ENCODE measurements at places on chromosomes 16 and 17.
A peak's percentile ranks its signal among the peaks of the same experiment; 100 is the strongest.

GRCh38 chr17:79866791-79867518 is 27.7 kb upstream of the CBX4 start:
- DNase-seq = peak; percentile 30

- no peak for DNase-seq
Measured at GRCh38 chr16:86112178-86112577, 213.2 kb downstream of the IRF8 start.

DNA sequence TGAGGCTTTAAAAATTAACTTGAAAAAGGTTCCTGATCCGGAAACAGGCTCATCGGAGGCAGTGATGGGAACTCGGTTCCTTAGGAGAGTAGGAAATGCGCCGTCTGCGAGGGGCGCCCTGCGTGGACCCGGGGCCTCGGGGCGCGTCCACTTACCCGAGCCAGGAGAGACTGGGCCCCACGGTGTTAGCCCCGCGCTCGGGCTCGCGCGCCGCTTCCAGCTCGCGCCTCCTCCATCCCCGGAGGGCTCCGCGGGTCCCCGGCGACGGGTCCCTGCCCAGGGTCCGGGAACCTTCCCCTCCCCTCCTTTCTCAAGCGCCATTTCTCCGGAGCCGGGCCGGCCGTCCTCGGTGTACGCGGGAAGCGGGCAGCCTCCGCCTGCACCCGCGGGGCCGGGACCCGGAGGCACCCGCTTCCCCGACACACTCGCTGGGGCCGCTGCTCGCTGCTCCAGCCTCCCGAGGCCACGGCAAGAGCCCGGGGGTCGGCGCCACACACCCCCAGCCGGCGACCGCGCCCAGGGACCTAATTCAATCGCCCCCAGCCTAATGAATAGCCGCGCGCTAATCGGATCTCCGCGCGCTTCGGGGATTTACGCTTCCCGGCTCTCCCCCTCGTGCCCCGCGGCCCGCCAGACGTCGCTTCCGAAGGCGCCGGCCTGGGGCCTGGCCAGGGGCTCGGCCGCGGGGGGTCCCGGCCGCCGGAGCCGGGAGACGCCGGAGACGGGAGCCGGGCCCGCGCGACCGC is 2.2 kb upstream of the BAHCC1 start:
- no peak for DNase-seq

DNA sequence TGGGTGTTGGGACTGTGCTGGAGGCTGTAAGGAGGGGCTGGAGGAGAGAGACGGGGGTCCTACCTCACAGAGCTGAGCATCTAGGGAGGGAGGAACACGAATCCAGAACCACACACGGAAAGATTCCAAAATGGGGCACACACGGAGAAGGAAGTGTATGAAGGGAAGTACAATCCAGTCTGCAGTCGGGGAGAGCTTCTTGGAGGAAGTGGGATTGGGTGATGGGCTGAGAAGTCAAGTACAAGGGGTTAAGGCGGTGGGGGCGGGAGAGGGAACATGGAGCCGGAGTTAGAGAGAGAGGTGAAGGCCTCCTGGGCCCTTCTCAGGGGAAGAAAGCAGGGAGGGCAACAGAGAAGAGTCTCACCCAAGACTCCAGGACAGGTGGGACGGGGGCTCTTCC is 107.5 kb upstream of the CREBBP start:
- DNase-seq = no peak

DNA sequence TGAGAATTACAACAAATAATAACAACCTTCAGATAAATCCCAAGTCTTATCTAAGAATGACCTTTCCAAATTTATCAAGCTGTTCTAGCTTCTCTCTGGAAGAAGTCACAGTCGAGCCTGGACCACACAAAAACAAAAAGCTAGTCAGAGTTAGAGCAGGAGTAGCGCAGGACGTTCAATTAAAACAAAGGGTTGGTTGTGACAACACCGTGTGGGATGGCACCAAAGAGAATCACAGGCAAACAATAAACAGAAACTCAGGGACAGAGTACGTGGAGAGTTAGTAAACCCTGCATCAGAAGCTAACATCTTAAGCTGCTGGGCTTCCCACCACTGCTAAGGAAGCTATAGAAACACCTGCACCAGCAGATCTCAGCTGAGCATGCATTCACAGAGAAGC is 23.8 kb downstream of the ARHGAP17 start:
- no peak for DNase-seq

DNA sequence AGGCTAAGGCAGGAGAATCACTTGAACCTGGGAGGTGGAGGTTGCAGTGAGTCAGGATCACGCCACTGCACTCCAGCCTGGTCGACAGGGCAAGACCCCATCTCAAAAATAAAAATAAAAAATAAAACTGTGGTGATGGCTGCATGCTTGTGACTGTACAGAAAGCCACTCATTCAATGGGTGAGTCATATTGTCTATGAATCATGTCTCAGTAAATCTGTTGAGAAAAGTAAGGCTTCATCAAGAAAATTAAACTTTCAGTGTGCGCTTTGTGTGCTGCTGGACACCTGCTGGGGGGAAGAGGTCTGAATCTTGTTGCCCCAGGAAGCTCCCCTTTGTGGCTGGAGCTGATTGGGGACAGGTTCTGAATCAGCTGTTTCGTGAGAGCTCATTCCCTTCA is 11.3 kb downstream of the NUBP1 start:
- no peak for DNase-seq

DNA sequence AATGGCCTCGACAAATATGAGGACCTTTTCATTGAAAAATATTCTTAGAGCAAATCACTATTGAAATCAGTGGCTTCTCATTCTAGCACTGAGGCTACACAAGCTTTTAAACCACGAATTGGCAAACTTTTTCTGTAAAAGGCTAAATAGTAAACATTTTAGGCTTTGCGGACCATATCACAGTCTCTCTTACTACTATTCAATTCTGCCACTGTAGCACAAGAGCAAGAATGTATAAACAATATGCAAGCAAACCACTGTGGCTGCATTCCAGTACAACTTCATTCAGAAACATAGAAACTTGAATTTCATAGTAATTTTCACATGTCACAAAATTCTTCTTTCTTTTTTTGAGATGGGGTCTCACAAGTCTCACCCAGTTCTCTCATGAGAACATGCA is 49.1 kb downstream of the PHLPP2 start:
- no peak for DNase-seq

DNA sequence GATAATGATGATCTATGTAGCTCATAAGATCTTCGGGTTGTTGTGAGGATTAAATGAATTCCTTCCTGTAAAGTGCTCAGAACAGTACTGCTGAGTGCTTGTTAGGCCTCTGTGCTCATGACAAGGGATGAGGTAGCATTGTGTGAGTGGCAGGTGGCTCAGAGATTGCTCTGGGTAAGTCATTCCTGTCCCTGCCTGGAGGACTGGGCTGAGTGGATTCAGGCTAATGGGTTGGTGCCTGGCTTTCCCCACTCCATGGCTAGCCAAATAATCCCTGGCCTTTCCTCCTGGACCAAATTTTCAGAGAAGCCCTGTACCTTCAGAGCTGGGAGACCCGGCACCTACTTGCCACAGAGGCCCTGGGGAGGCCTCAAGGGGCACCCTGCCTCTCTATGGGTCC is 1.3 kb upstream of the CCDC92B start:
- DNase-seq = no peak

DNA sequence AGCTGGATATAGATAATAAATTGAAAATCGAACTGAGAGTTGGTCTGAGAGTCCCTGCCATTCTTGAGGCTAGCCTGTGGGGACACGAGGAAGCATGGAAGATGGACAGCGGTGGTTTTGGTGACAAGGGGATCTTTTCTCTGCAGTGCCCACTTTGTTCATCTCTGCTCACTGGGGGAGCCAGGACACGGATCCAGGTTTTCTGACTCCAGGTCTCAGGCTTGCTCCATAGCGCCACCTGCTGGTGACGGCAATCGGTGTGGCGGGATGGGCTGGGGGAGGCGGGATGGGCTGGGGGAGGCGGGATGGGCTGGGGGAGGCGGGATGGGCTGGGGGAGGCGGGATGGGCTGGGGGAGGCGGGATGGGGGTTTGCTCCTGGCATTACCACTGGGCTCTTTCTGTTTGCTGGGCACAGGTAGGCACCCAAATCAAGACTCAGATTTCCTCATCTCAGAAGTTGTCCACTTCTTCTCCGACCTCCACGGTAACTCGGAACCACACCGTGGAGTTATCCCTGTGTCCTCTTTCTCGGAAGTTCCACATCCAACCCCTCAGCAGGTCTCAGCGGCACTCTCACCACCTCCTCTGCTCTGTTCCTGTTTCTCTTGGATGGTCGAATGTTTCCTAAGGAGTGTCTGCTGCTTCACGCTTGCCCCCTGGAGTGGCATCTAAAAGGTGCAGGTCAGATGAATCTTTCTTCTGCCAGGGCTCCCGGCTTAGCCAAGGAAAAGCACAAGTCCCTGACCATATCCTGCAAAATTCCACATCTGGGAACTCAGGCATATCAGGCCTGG is 142.4 kb downstream of the CYLD start:
- DNase-seq = peak; percentile 26

- no peak for DNase-seq
Measured at GRCh38 chr16:29837841-29838240, 17.6 kb downstream of the MVP start.

DNA sequence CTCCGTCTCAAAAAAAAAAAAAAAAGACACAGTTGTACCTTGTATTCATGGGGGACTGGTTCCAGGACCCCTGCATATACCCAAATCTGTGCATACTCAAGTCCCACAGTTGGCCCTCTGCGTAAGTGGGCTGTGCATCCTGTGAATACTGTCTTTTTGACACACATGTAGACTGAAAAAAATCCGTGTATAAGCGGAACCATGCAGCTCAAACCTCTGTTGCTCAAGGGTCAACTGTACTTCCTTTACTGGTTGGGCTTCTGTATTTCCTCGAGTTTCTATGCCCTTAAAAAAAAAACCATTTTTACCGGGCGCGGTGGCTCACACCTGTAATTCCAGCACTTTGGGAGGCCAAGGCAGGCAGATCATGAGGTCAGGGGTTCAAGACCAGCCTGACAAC is 52.3 kb downstream of the GRB2 start:
- no peak for DNase-seq

DNA sequence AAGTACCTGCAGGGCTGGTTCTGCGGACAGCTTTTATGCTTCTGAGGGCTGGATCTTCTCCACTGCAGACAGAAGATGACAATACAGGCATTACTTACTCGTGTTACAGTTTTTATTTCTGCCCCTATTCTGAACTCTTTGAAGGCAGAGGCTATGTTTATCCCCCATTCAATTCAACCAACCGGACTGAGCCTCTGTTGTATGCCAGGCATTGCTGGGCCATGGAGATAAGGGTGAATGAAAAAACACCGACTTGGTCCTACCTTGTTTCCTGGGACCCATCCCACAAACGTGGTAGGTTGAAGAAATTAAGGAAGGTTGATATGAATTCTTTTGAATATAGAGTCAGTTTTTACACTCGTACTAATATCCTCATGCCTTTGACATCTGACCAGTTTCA is 10.0 kb upstream of the HP start:
- DNase-seq = no peak

- no peak for DNase-seq
Measured at GRCh38 chr17:77269696-77270681, 129.2 kb downstream of the SEC14L1 start.

- no peak for DNase-seq
Measured at GRCh38 chr16:50881331-50881830, 139.5 kb downstream of the CYLD start.

DNA sequence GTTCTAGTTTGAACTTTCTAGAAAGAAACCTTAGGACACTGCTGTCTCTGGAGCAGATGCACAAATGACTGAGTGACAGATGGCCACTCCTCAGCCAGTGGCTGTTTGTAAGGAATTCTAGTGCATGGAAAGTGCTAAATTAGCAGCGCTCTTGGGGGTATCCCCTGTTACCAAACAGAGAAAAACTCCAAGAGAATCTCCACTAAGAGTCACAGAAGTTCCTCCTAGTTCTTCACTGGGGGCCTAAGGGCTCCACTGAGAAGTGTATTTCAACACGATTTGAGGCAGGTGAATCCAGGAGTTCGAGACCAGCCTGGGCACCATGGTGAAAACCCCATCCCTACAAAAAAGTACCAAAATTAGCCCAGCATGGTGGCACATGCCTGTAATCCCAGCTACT is 18.1 kb upstream of the IRF8 start:
- no peak for DNase-seq

- DNase-seq = peak; percentile 16
Measured at GRCh38 chr17:35743626-35744328, 9.3 kb downstream of the GAS2L2 start.

DNA sequence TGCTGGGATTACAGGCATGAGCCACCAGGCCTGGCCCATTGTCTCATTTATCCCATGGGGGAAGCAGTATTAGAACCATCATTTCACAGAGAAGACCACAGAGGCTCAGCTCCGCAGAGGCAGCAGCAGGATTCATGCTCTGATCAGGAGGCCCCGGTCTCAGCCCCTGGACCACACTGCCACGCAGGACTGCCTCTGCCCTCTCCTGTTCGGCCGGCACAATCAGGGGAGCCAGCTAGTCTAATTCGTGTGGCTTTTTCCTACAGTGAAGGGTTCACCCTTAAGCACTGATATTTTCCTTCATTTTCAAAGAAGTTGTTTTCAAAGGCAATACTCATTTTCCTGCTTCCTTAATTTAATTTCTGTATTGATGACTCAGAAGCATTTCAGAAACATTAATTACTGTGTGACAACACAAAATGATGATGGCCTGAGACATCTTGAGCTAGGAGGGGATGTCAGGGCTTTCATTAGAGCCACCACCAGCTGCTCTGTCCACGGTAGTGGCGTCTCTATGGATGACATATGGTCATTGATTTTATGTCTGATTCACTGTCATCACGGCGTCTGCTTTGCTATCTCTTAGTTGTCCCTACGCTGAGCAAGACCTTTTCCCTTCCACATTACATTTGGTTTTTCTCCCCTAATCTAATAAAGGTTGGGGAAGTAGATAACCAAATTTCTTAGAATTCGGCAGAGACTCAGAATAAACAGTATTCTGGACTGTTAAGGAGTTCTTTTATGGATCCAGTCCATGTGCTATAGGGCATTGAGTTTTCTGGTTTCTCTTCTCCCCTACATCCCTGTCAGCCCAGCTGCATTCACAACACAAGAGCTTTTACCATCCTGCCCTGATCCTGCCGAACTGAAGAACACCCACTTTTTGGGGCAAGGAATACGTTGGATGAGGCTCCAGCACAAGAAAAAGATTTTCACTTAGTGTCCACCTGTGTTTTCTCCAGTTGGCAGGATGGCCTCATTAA is 314.0 kb downstream of the SLC39A11 start:
- no peak for DNase-seq

- DNase-seq = no peak
Measured at GRCh38 chr16:31664683-31665482, 137.2 kb downstream of the AHSP start.

- no peak for DNase-seq
Measured at GRCh38 chr16:89052191-89052889, 41.3 kb upstream of the ACSF3 start.

- peak; percentile 90 for DNase-seq
Measured at GRCh38 chr16:89167425-89167941, 4.1 kb upstream of the CDH15 start.
